ENCODE measurements at places on chromosomes 7 and 10.

DNA sequence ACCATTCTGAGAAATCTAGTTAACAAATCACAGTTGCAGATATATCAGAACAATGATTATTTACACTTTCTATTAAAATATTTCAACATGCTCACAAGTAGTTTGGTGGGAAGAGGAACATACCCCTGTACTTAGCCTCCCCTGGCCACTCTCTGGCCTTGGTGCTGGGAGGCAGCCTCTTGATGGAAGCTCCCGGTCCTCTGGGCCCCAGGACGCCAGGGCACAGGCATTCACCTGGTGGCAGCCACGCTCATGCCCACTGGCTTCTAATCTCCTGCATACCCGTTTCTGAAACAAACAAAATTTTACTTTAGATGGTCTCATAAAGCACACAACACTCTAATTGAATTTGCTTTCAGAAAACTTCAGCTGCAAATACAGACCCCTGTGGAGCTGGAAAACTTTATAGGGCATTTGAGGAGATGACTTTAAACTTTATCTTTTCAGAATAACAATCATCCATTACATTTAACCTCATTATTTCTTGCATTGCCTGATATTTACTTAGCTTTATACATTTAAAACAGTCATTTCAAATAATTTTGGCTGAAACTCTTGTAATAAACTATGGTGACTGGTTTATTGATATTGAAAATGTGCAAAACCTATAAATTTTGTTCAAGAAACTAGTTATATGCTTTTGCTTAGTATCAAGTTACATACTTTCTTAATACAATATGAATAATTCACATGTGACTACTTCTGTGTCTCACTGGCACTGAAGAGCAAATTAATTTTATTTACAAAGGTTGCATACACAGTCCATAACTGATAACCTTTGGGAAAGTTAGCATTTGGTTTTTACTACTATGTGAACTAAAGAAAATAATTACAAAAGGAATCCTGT, 30.8 kb downstream of the C10orf143 start:
- DNase-seq, result no peak

GRCh38 chr10:25048450-25048849, 32.0 kb downstream of the THNSL1 start:
- DNase-seq, result no peak

DNA sequence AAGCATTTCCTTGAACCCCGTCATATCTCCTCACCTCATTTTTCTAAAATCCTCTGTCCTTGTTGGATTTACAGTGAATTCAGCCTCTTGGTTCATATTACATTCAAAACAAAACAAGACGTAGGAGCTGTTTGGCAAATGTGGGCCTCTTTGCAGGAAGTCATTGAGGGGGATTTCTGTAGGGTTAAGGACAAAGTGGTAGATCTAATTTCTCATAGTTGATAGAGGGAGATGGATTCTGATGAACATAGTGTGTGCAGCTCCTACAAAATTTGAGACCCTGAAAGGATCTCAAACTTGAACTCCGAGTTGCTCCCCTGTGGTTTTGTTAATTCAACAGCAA, 682 bp downstream of the TBXAS1 start:
- peak; percentile 52 for DNase-seq

GRCh38 chr7:28591725-28592349, 179.5 kb downstream of the CREB5 start:
- no peak for DNase-seq

DNA sequence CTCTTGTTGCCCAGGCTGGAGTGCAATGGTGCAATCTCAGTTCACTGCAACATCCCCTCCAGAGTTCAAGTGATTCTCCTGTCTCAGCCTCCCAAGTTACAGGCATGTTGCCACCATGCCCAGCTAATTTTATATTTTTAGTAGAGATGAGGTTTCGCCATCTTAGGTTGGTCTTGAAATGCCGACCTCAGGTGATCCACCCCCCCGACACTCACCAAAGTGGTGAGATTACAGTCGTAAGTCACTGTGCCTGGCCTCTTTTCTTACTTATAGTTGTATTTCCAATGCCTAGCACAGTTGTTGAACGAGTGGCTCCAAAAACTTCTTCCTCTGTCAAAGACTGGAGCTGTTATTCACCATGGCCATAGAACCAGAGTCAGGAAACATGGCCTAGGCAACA, 6.7 kb downstream of the RNF216 start:
- peak; percentile 40 for DNase-seq

- DNase-seq, result peak; percentile 45
Measured at GRCh38 chr10:21020545-21020944, 123.4 kb upstream of the NEBL start.

DNA sequence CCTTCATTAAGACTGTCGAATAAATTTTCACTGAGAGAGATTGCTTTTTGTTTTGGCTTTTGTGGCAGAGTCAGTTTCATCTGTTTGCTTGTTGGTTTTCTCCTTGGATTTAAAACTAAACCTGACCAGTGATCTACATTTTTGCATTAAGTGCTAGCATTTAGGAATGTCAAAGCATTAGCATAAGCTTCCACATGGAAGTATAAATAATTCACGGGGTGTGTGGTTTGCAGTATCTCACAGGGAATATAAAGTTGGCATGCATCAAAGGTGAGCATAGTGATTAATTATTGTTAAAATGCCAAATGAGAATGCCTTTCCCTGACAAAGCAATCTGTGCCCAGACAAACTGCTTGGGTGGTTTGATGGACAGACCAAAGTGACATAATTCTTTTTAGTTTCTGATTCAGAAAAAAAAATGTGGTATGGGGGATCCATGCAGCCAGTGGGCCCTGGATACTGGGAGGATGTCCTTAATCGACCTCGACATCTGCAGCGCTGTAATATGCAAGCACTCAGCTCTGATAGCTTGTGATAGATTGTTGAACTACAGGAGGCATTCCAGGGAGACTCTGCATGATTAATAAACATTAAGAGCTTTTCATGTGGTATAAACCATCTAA, 339.3 kb upstream of the POM121L12 start:
- no peak for DNase-seq

DNA sequence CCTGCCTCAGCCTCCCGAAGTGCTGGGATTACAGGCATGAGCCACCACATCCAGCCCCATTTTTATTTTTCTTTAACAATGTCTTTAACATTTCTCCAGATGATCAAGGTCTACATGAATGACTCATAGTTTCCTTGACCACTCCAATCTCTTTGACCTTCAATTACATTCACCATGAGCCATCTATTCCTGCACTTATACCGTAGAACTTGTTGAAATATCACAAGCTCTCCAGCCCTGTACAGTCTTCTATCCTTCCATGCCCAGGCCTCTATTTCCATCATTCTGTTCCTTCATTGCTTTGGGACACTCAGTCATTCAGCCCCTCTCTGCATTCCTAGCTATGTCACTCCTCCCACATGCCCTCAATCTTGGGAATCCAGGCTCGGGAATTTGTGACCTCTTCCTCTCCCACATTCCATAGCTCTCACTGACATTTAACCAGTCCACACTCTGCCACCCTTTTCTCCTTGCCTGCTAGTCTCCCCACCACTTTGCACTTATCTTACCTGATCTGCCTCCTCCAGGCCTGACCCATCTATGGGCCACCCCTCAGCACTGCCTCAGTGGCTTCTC, 151.8 kb upstream of the STK17A start:
- no peak for DNase-seq

DNA sequence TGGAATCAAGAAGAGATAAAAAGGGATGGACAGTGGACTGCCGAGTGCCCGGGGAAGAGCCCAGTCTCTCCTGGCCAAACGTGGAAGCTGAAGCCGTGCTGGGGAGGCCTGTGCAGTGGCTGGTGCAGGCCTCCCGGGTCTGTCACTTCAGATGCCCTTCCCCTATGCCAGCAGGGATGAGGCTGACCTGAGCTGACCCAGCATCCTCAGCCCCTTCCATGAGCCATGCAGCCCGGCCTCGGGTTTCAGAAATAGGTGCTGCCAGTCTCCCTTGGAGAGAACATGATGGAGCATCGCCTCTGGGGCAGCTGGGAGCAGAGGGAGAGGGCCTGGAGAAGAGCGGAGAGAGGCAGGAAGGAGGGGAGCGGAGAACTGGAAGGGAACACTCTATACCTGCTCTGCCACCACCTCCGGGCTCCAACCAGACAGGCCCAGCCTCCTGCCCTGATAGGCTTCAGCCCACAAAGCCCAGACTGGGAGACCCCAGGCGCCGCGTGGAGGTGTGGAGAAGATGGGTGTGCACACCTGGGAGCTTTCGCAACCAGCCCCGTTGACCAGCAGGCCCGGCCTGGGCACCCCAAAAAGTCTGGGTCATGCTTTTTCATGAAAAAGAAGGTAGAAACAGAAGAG, 68.6 kb upstream of the PPP2R2D start:
- DNase-seq, result no peak

DNA sequence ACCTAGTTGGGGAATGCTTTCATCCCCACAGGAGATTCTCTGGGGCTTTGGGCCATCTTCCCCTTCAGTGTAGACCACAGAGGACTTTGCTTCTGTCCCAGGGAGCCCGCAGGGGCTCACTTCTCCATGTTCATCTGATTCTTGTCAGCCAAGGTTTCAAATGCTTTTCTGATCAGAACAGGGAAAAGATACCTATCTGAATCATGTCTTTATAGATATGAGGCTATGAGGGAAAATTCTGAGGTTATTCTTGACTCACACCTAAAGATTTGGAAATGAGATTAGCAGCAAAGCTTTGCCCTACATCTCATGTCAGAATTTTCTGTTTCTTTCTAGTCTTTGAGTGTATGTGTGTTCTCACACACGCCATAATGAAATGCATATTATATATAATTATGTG, 53.3 kb downstream of the FIGNL1 start:
- peak; percentile 77 for DNase-seq

DNA sequence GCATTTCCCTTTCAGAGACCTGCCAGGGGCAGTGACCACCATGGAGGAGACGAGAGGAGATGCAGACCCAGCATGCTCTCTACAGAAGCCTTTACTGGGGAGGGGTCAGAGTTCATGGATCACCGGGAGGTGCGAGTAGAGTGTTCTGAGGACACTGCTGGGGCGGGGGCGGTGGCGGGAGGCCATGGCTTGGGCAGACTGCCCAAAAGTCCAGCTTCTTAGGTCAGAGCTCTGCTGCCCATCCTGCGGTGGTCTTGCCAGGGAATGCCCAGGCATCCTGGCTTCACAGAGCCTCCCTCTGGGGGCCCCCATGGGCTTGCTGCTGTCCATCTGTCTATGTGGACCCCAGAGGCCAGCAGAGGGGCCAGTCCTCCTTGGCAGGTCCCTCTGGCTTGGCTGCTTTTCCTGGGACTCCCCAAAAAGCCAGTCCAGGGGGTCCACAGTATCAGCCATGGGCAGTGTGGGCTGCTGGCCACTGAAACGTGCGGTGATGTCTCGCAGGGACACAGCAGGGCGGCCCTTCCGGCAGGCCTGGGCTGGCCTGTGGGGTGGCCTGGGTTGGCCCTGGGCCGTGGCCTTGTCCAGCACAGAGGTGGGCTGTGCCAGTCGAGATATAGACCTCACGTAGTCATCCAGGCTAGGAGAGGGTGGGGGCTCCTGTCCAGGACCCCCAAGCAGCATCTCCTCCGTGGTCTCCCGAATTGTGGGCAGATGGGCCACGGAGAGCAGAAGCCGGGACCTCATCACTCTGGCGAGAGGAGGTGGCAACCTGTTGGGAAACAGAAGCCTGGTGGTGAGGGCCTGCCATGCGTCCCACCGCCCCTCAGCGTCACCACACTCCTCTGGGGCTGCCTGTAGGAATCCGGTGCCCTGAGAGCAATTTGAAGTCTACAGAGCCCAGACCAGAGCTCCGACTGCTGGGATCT, 1.1 kb downstream of the DEPP1 start:
- DNase-seq, result no peak

DNA sequence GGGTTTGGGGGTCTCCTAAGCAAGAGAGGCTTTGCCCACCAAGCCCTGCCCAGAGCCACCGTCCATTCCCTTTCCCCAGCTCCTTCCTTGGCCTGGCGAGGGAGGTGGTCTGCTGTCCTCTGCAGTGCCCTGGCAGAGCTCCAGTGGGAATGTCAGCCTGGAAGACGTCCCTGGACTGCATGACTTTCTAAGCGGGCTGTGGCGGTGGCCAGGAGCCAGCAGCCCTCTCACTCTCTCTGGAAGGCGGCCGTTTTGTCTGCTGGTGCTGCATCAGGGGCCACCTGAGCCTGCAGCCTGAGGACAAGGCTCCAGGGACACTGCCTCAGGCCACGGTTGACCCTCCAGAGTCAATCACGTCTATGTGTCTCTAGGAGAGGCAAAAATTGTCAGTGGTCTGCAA, 271.0 kb downstream of the SKAP2 start:
- no peak for DNase-seq

- no peak for DNase-seq
Measured at GRCh38 chr7:26726051-26726450, 138.3 kb downstream of the SKAP2 start.

DNA sequence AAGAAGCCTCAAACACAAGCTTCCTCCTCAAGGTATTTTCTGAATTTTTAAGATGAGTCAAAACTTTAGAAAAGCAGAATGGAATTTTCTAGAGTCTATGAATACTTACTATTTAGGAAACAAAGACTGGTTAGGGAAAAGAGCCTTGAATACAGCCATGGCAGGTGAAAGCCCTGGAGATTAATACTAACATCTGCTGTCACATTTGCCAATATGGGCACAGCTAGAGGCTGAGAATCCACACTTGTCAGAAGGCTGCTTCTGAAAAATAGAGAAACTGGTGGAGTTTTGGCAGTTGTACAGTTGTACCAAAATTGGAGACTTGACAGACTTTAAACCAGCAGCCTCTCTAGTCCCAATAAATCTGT, 24.3 kb upstream of the CNNM1 start:
- DNase-seq, result no peak

DNA sequence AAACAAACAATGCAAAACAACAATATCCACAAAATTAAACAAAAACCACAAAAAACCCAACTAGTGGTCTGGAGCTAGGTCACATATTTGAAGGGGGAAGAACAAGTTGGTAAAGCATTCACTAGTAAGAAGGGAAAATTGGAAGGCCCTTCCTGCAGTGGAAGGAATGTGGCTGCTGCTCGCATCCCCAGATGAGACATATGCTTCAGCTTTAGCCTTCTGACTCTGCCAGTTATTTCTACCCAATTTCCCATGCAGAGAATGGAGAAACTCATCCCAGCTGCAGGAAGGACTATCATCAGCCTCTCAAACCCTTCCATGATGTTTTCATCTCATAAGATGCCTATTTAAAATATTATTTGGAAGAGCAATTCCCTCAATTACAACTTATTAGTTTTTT, 176.6 kb downstream of the BMPER start:
- no peak for DNase-seq

GRCh38 chr7:32275216-32276009, 205.2 kb upstream of the PDE1C start:
- DNase-seq, result peak; percentile 7

Data from activated CD4-positive, alpha-beta T cell treated with anti-CD3 and anti-CD28 coated beads, Interleukin-10, Interleukin-2, amounts not matched to agents 100 ng/mL and 50 ng/mL, durations not matched to agents 16 hours and 8 hours (primary cell).